ENCODE measurements at places on chromosomes 11 and 22. TPM values are rescaled to one million over a fixed set of nuclear protein-coding genes. Genes with fewer than 3 reads are reported as not detected.

DNA sequence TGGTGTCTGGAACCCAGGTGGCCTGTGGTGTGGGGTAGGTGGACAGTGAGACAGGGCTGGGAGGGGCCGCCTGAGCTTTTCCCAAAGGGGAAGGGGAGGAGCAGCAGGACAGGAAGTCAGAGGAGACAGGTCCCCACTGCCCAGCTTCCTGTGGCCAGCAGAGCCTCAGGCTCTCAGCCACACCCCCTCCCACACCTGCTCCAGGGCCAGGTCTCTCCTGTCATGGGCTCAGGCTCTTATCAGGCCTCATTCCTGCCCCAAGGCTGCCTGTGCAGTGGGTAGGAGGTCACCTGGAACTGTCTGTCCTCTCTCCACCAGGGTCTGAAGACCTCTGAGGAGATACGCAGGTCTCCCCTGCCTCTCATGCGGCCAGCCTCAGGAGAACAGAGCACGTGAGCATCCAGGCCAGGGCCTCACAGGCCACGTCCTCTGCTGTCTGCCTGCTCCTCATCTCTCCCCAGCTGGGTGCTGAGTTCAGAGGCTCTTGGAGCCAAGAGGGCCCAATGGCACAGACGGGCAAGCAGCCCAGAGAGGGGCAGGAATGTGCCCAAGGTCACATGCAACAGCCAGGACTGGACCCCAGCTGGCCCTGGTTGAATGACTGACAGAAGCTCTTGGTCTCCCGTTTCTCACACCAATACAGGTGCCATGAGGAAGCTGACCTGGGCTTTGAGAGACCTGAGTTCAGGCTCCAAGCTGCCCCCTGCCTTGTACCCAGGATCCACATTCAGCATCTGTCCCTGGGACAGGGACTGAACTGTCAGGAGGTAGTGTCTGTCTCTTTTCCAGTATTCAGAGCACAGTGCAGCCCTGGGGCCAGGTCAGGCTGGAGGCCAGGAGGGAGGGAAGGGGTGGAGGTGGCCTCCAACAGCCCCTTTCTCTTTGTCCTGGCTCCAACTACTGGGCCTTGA lies 16.7 kb downstream of the STARD10 start:
- no peak for DNase-seq

SAA4 gene
- not detected for total RNA-seq

GRCh38 chr11:2083411-2083810 lies 55.8 kb downstream of the IGF2 start:
- DNase-seq = no peak

OR4D5 gene
- not detected for total RNA-seq

- DNase-seq = no peak
Measured at GRCh38 chr11:37788141-37788877, 1190.3 kb upstream of the RAG2 start.

GRCh38 chr11:86591631-86592030 lies 80.8 kb downstream of the ME3 start:
- DNase-seq = no peak

TBCEL gene
- total RNA-seq = 11.8 TPM

TTLL8 gene
- not detected for total RNA-seq

OR5P2 gene
- total RNA-seq = not detected

- no peak for DNase-seq
Measured at GRCh38 chr22:23997092-23997491, 8.2 kb downstream of the GSTT4 start.

DNA sequence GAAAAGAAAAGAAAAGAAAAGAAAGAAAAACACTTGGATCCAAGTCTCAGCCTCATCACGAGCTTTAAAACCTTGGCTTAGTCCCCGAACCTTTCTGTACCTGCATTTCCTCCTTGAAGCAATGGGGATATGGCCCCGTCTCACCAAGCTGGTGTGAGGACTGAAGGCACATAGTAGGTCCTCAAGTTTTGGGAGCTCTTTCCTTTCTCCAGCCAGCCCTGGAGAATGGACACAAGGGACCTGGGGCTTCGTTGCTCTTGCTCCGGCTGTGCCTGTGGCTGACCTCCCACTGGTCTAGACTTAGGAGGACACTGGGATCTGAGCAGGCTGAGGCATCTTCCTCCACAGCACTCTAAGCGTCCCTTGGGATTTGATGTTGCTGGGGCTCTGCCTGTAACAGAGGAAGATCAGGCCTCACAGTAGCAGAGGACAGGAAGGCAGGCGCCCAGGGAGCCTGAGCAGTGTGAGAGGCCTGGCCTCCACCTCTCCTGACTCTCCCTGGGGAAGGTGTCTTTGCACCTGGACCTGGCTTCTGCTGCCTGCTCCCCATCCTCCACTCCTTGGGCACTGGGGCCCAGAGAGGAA lies 32.8 kb downstream of the KCNC1 start:
- no peak for DNase-seq

DRD2 gene
- 0.86 TPM for total RNA-seq

GRCh38 chr11:17877886-17878285 lies 135.0 kb downstream of the SERGEF start:
- no peak for DNase-seq

DNA sequence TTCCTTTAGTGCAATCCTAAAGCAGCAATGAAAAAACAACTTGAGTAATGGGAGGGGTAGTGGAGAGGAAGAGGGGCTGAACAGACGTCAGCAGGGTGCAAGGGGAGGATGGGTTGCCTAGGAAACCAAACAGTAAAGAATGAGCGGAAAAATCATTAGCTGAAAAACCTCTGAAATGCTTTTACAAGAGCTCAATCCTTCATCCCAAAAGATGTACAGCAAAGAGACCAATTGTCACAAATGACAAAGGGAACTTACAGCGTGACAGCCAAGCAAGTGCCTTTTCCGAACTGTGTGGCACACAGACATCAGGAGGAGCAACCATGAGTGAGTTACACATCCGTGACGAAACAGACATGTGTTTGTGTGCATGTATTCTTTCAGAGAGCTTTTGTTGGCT lies 104.6 kb downstream of the SIK3 start:
- no peak for DNase-seq

DNA sequence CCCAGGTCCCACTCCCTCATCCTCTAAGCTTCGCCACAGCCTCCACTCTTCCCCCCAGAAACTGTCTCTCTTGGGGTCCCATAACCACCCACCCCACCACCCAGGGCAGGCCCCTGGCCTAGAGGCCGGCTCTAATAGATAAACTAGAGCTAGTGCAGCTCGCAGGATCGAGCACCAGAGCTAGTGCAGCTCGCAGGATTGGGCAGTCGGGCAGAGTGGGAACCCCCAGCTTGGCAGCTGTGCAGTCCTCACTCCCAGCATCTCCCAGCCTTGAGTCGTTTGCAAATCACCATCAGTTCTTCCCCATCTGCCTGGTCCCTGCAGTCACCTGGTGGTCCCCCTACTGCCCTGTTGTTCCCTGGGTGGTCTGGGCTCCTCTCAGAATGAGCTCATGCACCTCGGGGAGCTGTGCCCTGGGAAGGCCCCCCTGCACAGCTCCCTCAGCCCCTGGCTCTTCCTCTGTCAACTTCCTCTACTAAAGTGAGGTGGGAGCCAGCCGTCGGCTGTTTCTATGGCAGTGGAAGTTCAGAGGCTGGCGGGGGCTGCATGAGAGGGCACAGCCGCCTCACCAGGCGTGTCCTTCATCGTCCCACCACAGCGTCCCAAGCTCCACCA lies 15.5 kb upstream of the SHANK2 start:
- no peak for DNase-seq

GRCh38 chr11:134026655-134027343 lies 42.1 kb upstream of the JAM3 start:
- no peak for DNase-seq

GAL gene
- not detected for total RNA-seq

- DNase-seq = no peak
Measured at GRCh38 chr22:18071968-18072310, 5.9 kb upstream of the PEX26 start.

GRCh38 chr11:113518716-113519495 lies 43.7 kb upstream of the DRD2 start:
- DNase-seq = no peak

DNA sequence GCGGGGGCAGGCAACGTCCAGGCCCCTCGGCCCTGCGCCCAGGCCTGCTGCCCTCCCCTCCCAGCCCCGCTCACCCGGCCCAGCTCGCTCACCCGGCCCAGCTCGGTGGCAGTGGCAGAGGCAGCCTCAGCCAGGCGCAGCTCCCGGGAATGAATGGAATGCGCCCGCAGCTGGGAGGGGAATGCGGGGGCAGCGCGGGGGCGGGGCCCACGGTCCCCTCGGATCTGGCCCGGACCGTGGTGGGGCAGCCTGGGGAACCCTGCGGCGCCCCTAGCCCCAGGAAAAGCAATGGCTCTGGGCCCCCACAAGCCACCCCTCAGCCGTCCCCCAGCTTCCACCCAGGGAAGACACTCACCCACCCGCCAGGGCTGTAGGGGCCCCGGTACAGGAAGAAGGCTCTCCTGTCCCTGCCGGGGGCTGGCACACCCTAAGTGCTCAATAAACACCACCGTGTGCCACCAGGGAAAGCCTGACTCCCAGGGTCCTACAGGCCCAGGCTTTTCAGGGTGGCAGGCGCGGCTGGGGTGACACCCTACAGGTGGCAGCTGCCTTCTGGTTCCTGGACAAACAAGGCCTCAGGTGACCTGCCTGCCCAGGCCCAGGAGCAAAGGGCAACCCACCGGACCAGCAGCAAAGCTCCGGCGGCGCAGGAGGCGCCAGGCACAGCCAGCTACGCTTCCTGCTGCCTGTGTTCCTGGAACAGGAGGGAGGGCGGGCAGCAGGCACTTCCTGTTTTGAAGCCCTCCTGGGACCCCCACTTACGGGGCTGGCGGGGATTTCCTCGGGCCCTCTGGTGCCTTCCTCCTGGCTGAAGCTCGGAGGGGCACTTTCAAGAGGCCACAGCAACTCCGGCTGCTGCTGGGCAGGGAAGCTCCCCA lies 13.8 kb downstream of the PLXNB2 start:
- DNase-seq = no peak

DNA sequence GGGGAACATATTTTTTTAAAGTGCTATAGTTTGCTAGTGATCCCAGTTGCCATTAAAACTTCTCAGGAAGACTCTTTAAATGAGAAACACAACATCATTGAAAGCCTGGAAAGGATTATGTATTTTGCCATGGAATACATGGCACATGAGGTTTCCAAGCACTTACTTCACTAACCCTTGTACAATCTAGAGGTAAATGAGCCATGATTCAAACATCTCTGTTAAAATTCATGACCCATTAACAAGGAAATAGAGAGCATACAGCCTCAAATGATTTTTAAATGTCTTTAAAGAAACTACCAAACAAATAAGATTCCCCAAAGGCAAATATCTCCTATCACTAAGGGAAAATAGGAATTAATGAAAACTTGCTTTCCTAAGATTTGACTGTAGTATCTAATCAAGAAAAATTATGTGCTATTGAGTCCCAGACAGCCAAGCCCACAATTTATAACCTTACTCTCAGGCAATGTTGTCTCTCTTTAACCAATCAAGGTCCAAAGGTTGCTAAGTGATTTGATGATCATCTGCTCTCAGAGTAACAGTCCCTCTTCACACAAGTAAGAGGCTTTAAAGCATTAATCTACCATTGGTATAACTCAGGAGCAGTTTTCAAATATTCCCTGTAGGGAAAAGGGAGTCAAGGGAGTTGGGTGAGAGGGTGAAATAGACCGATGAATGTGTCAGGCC lies 92.0 kb upstream of the DDI1 start:
- DNase-seq = no peak

DNA sequence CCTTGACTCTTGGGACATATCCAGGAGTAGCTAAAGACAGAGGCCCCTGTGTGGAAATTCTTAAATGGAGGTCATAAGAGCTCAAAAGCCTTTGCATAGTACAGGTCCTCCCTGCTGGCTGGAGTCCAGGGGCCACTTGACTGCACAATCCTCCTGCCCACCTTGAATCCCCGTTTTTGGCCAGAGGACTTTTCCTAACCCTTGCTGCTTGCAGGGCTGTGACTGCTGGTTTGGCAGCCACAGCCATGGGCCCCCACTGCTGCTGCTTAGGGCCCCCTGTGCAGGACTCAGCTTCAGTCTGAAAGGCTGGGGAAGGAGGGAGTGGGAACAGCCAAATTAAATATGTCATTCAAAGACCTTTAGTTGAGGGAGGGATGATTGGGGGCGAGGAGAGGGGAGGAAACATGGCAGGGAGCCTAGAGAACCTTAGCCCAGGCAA lies 33.4 kb downstream of the ARHGAP1 start:
- no peak for DNase-seq

- DNase-seq = no peak
Measured at GRCh38 chr11:94730153-94730552, 38.0 kb upstream of the AMOTL1 start.

DNA sequence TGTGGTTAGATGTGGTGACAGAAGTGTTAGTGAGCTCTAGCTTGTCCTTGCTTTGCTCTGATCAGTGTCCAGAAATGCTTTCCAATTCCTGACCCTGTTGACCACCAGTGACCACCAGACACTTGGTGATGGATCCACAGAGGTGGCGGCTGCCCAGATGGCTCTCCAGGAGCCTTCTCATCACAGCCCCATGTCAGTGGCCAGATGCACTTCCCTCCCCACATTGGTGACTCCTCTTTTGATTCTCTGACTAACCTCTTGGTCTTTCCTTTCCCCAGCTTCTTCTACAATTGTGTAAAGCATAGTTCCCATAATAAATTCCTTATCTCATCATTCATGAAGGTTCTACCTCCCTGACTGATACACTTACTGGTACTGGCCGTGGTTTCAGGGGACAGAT lies 40.1 kb upstream of the CXCR5 start:
- no peak for DNase-seq

PANX2 gene
- 0.83 TPM for total RNA-seq

CCDC83 gene
- not detected for total RNA-seq

- DNase-seq = no peak
Measured at GRCh38 chr11:70066628-70067027, 11.5 kb upstream of the ANO1 start.

GRCh38 chr22:21938906-21939305 lies 13.7 kb downstream of the PPM1F start:
- DNase-seq = no peak

- DNase-seq = no peak
Measured at GRCh38 chr11:14455648-14456430, 43.8 kb downstream of the COPB1 start.

- DNase-seq = no peak
Measured at GRCh38 chr22:29994943-29995342, 85.3 kb upstream of the HORMAD2 start.

DNA sequence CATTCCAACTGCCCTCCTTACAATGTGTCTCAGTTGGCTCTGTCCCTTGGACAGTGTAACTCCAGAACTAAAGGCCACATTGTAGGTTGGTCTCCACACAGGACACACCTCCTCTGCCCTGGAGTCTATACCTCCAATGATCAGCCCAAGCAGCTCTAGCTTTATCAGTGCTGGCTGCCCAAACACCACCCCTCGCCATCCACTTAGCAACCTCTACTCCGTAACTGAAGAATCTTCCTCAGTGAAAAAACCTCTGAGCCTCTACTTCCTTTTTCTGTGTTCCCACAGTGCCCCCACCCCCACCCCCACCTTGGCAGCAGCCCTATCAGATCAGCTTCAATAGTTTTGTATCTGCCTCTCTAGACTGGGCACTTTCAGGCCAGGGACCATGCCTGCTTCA lies 33.4 kb downstream of the SERPINH1 start:
- DNase-seq = no peak

GRCh38 chr22:47448231-47449223 lies 686.1 kb downstream of the TBC1D22A start:
- no peak for DNase-seq

C11orf42 gene
- not detected for total RNA-seq

C22orf42 gene
- not detected for total RNA-seq
